ENCODE measurements at places on chromosomes 11 and 22.
A peak's percentile ranks its signal among the peaks of the same experiment; 100 is the strongest.

DNA sequence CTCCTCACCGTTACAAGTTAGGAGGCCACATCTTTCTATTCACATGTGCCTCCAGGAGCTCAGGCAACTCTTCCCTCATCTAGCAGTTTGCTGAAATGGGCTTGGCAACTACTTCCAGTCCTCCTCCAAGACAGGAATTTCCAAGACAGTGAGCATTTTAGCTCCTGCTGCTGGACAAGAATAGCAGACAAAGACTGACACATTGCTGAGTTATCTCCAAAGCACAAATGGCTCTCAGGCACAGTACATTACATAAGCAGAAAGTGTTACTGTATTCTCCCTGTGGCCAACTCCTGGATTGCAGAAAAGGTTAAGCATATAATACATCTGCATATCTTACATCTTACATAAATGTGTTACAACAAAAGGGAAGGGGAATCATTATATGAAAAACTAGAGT is 83.2 kb upstream of the POU2AF2 start:
- no peak for DNase-seq

- DNase-seq = no peak
These were observed 20.0 kb downstream of the TPBGL start for GRCh38 chr11:75260396-75261170.

DNA sequence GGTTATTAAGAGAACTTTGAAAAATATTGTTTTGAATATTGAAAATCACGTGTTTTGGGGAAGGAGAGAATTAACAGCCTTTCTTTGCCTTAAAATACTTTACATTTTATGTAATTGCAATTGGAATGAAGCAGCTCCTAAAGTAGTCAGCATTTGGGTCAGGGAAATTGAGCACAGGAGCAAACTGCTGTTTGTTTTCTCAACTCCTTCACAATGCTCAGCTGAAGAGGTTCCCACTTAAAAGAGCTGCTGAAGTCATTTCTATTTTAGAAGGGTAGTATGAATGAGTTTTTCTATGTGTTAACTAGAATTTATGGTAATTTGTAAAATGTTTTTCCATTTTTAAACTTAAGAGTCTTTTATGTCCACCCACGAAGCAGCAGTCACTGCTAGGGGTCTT is 8.1 kb upstream of the UCP2 start:
- DNase-seq = no peak

DNA sequence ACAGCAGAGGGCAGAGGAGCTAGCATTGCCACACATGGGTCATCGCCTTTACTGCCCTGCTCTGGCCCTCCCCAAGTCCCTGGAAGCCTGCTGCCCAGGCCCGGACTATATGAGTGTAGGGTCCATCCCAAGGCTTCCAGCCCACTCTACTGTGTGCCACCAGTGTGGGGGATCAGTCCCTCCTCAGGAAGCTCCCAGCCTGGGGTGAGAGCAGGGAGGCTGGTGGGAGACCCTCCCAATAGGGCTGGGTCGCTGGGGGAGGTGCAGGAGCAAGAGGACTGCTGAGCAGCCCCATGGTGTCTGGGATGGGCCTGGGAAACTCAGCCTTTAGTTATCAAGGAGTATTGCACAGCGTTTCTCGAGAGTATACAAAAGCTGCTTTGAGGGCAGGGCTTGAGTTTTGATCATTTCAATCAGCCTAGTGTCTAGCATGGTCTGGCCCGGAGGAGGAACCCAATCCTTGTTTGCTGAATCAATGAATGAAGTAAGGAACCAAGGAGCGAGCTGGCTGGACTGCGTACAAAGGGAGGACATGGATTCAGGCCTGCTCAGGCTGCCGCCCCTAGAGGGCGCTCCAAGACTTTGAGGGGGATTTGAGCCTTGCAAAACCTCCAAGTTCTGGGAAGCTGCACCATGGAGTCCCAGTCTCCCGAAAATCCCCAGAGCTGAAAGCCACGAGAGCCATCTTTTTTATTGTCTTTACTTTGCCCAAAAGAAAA is 89.0 kb upstream of the PARVA start:
- DNase-seq = peak; percentile 87

DNA sequence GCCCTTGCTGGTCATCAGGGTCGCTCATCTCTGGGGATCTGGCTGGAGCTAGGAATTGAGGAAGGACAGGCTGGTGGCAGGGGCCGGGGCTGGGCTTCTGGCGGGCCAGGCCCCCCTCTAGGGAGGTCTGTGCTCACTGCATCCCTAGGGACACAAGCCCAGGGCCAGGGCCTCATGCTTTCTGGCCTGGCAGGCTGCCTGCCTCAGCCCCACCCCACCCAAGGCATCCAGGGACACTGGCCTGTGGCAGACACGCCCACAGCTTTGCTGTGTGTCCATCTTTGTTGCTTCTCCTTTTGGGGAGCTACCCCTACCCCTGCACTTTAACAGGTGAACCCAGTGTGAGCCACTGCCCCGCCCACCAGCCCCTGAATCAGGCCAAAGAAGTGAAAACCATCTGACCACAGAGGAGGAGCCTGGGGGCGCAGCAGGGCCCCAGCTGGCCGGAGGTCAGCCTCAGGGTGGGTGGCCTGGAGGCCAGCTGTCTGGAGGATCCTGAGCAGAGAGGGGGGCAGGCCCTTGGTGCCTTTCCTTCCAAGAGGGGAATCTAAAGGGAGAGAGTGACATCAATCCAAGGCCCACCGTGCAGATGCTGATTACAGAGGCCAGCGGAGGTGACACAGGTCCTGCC is 26.8 kb upstream of the CELSR1 start:
- DNase-seq = no peak

DNA sequence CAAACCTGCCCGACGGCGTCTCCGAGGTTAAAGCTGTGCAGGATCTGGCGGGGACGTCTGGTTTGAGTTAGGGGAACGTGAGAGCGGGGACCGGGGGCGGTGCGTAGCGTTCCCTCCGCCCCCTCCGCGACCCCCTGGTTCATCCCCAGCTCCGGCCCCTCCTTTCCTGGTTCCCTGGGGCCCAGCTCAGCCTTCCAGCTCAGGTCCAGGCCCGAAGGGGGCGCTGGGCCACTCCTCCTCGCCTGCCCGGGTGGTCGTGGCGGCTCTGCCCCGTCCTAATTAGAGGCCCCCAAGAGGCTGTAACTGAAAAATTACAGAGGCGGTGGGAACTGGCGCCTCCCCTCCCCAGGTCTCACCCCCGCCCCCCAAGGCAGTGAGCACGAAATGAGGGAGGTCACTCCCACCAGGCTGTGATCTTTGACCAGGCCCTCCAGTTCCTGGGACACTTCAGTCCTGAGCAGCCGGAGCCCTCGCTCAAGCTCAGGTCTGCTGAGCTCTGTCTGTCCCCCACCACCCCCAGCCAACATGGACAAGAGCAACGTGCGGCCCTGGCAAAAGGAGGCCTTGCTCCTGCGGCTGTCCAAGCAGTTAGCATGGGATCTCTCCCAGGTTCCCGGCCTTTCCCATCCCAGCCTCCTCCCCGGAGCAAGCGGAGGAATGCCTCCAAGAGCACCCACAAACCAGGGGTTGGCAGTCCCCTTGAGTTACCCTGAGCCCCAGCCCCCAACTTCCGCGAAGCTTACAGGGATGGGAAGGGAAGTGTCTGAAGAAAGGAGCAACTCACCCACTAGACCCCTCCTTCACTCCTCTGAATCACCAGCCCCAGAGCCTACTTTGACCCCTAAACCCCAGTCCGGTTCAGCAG is 3.3 kb downstream of the CD248 start:
- DNase-seq = peak; percentile 75

DNA sequence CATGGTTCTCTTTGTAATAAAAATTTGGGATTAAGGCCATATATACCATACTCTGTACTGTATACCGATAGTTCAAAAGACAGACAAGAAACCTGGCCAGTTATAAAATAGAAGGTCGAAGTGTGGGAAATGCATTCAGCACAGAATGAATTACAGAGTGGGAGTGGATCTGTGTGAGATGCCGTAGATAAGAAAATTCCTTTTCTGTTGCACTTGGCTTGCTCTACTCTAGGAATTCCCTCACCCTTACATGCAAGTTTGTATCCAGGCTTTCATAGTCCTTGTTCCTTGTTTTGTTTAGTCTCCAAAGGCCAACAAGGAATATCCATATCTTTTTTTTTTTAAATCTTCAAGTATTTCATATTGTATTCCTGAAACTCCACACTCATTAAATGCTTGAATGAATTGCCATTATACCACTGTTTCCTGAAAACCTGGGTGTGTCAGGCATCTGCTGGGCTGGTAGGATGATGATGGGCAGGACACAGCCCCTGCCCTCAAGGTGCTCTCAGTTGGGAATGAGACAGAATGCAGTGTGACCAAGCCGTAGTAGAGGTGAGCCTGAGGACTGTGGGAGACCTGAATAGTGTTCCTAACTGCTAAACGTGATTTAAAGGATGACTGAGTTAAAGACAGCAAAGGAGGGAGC is 53.5 kb downstream of the TEAD1 start:
- DNase-seq = no peak

GRCh38 chr22:33347002-33347401 is 288.8 kb upstream of the SYN3 start:
- no peak for DNase-seq

DNA sequence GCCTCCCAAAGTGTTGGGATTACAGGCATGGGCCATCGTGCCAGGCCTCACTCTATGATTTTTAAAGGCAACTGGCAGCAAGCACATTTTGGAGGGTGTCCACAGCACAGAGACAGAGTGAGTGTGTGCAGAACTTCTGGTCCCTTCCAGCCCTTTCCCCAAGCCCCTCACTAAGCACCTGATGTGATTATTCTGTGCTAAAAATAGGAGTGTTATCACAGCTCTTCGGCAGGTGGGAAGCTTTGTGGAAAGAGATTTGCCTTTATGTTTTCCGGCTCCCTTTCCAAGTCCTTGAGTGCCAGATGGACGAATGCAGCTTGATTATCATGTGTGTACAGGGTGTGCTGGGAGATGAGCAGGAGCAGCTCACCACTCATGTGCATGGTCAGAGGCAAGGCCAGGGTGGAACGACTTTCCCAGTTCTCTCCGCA is 310.8 kb downstream of the DDX10 start:
- DNase-seq = no peak

DNA sequence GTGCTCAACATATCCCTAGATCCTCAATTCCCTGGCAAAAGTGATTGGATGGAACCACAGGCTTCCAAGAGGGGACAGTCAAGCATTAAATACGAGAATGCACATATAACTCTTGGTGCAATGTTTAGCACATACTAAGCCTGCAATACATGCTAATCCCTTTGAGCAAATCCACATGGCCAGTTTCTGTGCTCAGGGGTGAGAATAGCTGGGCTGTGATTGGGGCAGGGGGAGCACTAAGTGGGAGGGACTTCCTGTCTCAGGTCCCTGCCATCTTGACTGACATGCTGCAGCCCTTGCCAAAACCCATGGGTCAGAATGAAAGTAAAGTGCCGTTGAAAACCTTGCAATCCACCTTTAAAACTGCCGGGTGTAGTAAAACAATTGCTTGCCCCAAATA is 2.7 kb upstream of the ADAMTS15 start:
- DNase-seq = peak; percentile 34

GRCh38 chr11:124068601-124069110 is 27.5 kb upstream of the OR10G7 start:
- DNase-seq = no peak

GRCh38 chr11:62712861-62713260 is 5.4 kb downstream of the GNG3 start:
- DNase-seq = no peak
